ENCODE measurements at places on chromosomes 4 and X.

DNA sequence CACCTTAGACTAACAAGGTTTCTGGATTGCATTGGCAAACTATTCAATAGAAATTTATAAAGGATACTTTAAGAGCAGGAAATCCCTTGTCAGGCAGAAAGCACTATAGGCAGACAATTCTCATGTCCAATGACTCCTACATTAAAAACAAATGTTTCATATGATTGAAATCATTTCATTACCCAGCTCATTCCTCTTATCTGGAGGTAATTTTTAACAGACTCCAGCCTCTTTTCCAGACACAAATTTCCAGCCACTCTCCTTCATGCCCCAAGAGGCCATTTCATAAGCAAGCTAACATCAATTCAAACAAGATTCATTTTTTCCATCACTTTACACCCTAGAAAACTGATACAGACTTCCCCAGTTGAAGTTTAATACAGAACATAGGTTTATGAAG, 495.1 kb upstream of the FRG1 start:
- DNase-seq, result no peak

DNA sequence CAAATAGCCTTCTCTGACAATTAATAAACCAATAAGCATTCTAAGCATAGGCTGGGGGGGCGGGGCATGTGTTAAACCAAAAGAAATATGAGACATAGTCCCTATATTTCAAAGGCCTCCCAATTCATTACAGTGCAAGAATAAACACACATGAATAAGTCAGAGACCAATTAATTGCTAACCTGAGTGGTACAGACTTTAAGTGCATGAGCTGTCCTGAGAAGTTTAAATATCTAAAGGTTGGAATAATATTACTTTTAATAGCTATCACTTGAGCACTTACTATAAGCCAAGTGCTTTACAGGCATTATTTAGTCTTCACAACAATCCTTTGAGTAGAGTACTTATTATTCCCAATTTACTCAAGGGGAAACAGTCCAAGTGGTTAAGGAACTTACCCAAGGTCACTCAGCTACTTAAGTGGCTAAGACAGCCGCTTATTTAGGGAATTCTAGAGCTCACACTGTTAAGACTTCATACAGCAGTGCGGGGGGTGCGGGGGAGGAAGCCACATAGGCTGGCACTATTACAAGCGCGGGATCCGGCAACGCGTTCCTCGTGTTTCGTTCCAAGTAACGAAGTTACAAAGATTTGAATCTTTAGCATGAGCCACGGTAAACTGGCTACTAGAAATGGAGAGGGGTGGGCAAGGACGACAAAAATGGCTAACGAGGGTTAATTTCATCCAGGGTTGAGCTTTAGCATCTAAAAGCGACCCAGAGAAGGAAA, 1.4 kb downstream of the THOC2 start:
- no peak for DNase-seq

GRCh38 chr4:98262431-98262830, 1.2 kb downstream of the RAP1GDS1 start:
- peak; percentile 23 for DNase-seq

- DNase-seq, result no peak
Observed at GRCh38 chrX:139234898-139235297, 295.6 kb upstream of the F9 start.

DNA sequence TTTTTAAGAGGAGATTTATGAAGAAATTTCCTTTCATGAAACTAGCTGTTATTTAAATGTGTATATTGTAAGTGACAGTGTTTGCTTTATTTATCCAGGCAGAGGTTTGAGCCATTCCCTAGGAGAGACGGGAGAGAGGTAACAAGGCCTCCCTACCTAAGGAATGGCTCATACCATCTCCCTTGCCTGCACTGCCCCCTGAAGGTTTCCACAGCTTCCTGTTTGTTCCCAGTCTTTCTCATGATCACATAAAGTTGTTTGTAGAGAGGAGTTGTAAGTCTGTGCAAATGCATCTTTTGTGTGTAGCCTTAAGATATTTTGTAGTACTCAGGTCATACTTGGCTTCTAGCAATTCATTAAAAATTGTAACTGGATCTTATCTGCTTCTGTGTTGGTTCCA, 1504.5 kb upstream of the PCDH10 start:
- DNase-seq, result no peak

GRCh38 chr4:73998040-73999011, at the start of gene CXCL5:
Gene CXCL5, minus strand, starts transcription at chr4:73998677. Its CDS starts 96 bp downstream, at chr4:73998581.
- no peak for DNase-seq

DNA sequence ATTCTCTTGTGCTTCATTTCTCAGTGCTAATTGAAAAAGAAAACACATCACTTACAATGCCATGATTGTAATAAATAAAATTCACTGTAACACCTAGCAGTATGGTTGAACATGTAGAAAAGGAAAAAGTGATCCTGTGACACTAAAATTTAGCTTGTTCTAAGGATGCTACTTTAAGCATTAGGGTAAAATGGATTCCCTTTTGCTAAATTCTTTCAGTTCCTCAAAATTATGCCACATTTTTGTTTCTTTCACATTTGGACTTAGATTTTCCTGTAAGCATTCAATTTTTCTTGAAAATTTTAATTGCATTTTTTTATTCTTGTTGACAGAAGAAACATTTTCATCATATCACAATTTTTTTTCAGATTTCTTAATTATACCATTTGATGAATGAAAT, 19.4 kb downstream of the TET2 start:
- DNase-seq, result no peak

DNA sequence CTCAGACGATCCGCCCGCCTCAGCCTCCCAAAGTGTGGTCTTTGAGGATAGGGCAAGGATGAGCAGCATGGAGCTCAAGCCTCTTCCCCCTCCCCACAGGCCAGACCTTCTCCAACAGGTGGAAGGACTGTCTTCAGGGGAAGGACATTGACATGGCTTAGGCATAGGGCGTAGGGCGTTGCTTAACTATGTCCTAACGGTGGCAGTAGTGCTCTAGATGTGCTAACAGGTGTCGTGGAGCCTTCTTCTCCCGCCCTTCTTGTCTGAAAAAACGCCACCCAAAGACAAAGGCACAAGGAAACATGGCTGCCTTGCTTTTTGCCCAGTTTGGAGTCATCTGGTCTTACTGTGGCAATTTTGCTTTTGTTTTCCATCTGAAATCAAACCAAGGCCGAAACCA, 219.8 kb downstream of the OR13H1 start:
- peak; percentile 81 for DNase-seq

- no peak for DNase-seq
Observed at GRCh38 chrX:49300703-49301102, 2.7 kb upstream of the GAGE10 start.

- DNase-seq, result no peak
Observed at GRCh38 chrX:42778096-42778495, at the start of gene PPP1R2C. Gene PPP1R2C, minus strand, starts transcription at chrX:42778163. Its CDS starts 84 bp downstream, at chrX:42778079.

DNA sequence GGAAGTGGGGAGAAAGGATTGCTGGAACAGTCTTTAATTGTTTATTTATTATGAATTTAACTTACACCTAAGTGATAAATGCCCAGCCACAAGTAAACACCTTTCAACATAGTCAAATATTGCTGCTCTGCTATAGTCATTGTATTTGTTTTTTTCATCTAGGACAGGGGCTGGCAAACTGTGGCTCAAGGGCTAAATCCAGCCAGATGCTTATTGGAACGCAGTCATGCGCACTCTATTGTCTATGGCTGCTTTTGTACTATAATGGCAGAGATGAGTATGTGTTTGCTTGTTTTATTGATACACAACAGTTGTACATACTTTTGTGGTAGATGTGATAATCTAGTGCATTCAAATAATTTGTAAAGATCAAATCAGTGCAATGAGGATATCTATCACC, 95.3 kb downstream of the ZAR1 start:
- no peak for DNase-seq

DNA sequence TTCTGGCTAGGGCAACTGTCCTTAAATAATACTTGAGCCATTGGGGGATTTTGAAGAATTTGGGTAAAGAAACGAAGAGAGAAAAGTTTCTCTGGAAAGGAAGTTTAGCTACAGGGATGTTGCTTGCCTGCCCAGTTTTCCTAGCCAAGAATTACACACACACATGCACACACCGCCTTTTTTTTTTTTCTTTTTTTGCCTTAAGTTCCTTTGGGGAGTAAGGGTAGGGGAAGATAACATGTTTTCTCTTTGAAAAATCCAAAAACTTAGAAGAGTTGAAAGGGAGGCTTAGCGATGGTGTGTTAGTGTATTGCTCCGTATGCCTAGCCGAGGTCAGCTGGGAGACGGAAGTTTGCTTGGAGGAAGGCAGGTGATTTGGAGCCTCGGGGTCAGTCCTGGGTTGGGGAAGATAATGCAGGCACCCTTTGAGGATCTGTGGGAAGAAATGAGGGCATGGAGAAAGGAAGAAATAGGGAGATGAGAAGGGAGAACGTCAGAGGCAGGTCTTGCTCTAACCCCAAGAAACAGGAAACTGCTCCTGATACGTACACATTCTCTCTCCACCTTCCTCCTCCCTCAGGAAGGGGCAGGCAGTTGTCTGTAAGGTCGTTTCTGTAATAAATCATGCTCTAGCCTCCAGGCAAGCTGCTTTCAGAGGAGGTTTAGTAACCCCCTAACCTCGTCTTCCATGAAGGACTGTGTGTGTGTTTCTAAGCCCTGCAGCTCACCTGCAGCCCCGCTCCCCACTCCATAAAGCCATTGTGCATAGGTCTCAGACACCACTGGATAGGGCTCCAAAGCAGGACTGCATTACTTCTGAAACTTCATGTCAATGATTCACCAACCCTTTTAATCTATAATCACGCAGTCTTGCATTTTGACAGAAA, 10.5 kb downstream of the KLF3 start:
- DNase-seq, result no peak

- no peak for DNase-seq
Observed at GRCh38 chr4:181702864-181703495, 540.2 kb upstream of the TENM3 start.

- DNase-seq, result no peak
Observed at GRCh38 chr4:106502106-106502699, 133.6 kb upstream of the GIMD1 start.

DNA sequence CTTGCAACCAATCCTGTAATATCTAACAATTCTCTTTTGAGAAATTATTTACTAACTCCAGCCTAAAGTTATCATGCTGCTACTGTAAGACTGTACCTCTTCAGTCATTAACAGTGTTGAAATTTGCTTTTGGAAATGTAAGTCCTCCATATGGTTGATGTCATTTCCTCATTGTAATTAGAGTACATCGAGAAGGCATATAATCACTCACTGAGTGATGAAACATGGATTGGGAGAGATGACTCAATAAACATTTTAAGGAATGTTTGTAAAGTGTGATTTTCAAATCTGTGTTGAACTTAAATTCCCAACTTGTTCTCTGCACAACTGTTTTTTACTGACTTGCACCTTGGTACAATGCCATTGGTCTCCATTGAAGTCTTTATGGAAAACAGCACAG, 61.2 kb downstream of the HMGB2 start:
- DNase-seq, result no peak

GRCh38 chrX:131264665-131265064, 24.4 kb downstream of the IGSF1 start:
- no peak for DNase-seq

DNA sequence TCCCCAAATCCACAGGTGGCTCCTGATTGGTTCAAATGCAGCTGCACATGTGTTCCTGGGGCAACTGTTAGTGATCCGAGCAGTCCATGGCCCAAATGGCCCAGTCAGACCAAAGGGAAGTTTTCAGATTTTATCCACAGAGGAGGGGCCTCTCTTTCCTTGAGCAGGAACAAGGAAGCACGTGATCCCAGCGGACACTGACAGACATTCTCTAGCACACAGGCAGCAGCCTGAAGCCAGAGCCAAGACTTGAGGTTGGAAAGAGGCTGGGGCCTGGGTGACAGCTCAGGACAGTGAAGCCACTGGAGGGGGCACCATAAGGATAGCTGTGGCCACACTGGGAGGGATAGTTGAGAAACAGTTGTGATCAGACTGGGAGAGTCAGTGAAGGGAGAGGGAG, 3.5 kb upstream of the ZFP92 start:
- no peak for DNase-seq

- DNase-seq, result no peak
Observed at GRCh38 chr4:113433536-113434246, 327.8 kb downstream of the CAMK2D start.

GRCh38 chr4:100372432-100372831, 145.4 kb downstream of the EMCN start:
- no peak for DNase-seq

DNA sequence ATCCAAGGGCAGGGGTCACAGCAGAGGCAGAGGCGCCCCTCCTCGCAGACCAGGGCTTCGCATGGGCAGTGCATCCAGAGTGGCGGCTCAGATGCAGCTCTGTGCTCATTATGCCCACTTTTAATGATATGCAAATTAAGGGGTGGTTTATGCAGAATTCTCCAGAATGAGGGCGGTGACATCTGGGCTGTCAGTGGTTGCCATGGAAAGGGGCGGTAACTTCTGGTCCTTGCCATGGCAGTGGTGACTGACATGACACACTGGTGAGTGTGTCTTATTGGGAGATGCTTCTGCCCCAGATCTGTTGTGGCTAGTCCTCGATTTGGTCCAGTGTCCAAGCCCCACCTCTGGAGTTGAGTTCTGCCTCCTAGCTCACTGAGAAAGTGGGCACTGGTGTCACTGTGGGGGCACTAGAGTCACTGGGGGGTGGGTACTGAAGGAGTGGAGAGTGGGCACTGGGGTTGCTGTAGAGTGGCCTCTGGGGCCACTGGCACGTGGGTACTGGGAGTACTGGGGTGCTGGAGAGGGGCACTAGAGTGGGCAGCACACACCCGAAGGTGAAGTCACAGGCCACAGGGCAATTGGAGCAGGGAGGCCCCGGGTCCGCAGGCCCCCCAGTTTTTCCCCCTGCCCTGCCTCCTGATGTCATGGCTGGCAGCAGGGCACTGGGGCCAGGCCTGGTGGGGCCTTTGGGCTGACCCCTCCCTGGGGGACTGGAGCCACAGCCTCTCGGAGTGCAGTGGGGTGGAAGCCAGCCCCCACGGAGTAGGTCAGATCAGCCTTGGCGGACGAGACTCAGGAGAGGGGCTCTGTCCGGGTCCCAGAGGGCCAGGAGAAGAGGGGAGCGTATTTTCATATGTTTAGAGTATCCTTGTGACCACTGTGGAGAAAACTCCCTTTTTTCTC, 98.6 kb upstream of the NKX1-1 start:
- no peak for DNase-seq

DNA sequence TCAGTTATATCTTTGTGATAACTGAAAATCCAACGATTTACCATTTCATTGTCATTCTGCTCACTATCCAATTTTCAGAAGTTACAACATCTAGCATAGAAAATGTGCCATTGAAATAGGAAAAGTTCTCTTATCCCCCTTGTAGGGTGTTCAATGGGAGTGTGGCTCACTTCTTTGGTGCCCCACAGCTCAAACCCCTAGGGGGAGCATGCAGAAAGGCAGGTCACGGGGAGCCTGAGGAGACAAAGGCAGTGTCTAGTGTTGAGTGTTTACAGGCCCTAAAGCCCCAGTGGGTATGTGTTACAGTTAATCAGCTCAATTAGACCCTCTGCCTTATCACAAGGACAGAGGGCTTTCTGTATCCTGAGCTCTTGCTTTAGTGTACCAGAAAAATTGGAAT, 243.4 kb upstream of the GRID2 start:
- no peak for DNase-seq

DNA sequence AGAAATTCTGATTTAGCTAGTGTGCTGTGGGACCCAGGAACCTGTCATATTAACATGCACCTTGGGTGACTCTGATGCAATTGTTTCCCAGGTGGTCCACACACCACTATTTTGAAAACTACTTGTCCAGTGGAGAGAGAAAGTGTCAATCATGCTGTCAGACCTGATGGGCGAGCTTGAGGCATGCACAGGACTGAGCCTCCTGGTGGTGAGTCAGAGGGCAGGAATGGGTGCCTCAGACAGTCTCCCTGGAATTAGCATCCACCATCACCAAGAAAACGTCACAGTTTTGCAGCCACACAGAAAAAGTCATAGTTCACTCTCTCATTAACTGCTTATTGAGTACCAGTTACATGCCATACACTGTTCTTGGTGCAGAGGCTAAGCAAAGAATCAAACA, 181.8 kb upstream of the MAOA start:
- no peak for DNase-seq

- no peak for DNase-seq
Observed at GRCh38 chr4:114137984-114138383, 158.5 kb upstream of the ARSJ start.
